Activated T-cell treated with anti-CD3 and anti-CD28 coated beads for 24 hours (primary cell): ENCODE measurements at places on chromosomes 6 and 20.

GRCh38 chr6:119259027-119259426 is 90.5 kb downstream of the MAN1A1 start:
- DNase-seq, result no peak

DNA sequence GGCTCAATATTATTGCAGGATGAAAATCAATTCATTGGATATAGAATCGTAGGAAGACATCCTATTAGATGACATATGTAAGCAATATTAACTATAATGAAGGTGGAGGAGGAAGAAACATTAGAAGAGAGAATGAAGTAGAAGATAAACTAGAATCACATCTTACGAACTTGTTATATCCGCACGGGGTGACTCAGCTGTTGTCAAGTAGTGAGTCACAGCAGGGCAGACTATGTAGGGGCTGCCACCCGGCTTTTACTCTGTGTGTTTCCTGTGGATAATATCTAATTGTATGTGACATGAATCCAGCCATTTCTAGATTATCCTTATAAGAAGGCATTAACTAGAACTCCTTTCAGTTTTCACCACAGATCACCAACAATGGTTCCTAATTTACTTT is 520.2 kb downstream of the DOK5 start:
- no peak for DNase-seq

DNA sequence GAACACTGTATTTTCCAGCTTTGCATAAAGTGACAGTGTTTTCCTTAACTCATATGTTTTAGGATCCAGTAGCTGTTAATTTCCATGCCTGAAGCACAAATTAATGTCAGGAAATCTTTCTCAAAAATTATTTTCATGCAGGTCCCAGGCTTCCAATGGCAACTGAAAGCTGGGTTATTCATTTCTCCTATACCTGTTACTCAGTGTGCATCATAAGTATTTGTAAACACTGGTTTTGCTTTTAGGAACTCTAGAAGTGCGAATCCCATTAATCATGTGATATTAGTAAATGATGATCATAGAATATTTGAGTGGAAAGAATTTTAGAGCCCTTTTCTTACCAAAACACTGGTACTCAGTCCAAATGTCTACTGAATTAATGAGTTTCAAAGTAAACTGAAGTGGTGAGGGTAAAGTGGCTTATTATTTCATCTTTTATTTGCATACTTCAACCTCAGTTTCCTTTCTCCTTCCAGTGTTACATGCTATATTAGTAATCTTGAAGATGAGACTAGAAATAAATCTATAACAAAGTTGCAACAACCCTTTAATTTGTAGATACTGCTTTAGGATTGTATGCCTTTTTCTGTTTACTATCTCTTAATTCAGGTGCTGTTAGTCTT is 124.0 kb downstream of the ZFAND3 start:
- DNase-seq, result no peak

DNA sequence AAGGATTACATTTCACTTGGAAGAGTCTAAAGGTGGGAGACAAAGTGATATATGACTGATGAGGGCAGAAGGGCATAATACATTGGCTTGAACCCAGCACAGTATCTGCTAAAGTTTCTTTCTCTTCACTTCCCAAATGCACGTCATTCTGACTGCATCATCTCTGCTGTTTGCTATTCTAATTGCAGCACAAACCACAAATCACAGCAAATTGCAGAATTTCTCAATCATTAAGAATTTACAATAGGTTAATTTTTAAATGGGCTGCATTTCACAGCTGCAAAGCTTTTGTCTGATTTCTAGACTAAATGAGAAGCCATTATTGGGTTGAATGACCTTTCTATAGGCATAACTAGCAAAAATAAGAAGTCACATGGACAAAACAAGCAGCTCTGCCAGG is 337.0 kb downstream of the RNGTT start:
- DNase-seq, result no peak

- DNase-seq, result no peak
Observed at GRCh38 chr6:166610069-166610468, 17.0 kb downstream of the RPS6KA2 start.
